CD4-positive, alpha-beta T cell treated with Interleukin-15 for 1 hour (primary cell): ENCODE measurements at places on chromosomes 7 and 10.
A peak's percentile ranks its signal among the peaks of the same experiment; 100 is the strongest.

- no peak for DNase-seq
Observed at GRCh38 chr7:48025624-48026023, 3.3 kb downstream of the SUN3 start.

- no peak for DNase-seq
Observed at GRCh38 chr7:116552602-116553001, 27.8 kb downstream of the CAV1 start.

DNA sequence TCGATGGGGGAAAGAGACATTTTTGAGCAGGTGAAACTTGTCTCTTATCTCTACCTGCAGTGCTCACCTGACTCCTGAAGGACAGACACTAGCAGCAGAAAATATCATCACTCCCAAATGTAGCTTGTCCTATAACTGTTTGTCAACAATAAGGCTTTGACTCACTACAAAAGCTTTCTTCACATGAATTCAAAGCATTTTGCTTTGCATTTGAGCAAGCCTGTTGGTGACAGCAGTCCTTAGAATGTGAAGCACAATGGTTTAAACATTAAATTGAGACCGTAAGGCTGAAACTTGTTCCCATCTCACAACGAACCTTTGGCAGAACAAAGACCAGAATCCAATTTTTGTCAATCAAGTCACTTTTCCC, 30.6 kb upstream of the ZNRF2 start:
- DNase-seq: no peak

DNA sequence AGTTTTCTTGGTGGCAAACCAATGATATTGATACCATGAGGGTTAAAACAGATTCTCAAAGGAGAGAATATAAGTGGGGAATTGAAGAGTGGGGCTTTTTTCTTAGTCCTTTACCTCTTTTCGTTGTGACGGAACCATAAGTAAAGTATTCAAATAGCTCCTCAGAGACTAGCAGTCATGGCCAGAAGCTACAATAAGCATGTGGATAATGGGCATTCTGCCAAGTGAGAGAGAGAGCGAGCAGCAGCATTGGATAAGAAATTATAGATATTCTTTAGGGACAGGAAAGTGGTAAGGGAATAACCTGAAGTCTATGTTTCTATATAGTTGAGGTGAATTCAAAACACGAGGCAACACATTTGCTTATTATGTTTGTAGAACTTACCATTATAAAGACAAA, 235.1 kb downstream of the SEMA3E start:
- DNase-seq: no peak

DNA sequence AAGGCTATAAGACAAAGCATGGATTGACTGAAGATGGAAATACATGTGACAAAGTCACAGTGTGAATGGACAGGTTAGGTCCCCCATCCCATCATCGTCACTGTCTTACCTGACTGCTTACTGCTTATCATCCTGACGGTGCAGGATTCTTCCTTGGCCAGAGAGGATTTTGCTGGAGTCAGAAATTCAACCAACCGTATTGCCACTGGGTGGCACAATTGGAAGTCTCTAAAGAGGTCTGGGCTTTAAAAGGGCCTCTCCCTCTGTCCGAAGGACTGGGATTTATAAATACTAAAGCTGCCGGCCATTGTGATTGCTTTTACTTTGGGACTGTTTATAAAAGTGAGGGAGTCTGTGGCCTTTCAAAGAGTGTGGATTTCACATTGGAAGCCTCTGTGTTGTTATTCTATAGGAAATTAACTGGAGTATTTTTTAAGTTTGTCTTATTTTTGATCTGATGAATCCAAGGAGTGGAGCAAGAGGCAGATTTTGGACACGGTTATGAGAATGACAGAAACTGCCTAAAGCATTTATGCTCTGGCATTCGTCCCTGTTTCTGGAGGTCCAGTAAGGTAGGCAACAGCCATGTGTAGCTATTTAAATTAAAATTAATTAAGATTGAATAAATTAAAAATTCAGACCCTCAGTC, 113.3 kb upstream of the CREB5 start:
- DNase-seq: no peak

DNA sequence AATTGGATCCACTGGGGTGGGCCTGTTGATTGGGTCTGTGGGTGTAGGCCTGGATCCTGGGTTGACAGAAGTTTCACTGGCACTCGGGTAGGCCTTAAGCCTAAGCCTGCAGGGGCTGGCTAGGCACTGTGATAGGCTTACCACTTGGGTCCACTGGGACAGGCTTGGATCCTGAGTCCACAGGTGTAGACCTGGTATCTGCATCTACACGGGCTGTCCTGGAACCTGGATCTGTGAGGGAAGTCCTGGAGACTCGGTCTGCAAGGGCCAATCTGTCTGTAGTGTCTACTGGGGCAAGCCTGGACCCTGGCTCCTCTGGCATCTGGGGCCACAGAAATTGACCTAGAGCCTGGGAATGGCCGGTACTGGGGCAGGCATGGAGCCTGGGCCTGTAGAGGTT, 219.0 kb upstream of the NRG3 start:
- DNase-seq: no peak

DNA sequence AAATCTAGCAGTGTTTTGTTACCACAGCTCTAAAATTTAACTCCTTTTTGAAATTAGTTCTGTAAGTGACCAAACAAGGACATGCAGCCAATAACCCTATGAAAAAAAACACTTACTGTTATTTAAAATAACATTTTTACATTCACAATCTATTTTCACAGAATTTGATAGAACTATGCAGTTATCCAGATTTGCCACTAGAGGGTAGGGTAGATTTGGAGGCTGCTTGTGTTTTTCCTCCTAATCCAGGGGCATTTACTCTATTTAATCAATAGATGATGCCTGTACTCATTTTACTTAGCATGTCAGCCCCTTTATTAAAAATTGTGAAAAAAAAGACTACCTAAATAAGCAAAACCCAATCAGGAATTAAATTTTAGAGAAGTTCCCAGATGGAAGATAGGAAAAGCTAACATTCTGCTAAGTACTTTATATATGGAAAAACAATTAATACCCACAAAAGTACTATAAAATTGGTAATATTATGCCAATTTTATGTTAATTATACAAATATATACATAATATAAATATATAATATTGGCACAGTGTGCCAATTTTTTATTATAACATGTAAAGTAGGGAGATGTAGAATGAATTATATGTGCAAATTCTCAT, 18.1 kb upstream of the LIPK start:
- DNase-seq: no peak

DNA sequence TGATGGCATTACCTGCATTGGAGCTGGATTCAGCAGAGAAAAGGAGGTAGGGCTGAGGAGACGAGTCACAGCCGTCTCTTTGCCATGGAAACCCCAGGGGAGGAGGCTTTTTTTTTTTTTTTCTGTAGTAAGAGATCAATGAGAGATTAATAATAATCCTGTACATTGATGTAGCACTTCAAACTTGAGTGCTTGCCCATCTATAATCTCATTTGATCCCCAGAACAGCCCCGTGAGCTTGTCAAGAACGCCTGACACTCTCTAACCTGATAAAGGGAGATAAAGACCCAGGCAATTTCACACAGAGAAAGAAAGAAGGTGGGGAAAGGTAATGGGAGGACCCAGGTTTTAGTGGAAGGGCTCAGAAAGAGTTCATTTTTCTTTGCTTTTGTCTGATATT, 195.2 kb upstream of the FOXK1 start:
- DNase-seq: no peak

DNA sequence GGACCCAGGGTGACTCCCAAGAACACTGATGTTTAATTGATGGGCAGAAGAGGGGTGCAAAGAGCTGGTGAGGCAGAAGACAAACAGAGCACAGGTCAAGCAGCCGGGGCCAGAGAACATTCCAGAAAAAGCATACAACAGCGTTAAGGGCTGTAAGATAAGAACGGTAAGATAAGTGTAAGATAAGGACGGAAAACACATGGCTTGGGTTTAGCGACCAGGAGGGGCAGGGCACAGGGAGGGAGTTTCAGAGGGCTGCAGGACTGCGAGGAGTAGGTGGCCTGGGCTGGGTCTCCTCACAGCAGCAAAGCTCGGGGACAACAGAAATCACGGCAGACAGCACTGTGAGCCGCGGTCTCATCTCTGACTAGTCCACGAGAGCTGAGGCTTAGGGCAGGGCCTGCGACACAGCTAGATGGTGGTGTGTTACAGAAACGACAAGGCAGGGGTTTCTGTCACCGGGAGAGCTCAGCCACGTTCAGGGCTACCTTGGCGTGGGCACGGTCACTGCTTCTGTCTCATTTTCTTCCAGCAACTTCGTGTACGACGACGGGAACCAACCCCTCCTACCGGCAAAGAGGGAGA, 24.6 kb downstream of the BRI3 start:
- DNase-seq: no peak

- DNase-seq: no peak
Observed at GRCh38 chr10:59018977-59019376, 157.5 kb upstream of the PHYHIPL start.

DNA sequence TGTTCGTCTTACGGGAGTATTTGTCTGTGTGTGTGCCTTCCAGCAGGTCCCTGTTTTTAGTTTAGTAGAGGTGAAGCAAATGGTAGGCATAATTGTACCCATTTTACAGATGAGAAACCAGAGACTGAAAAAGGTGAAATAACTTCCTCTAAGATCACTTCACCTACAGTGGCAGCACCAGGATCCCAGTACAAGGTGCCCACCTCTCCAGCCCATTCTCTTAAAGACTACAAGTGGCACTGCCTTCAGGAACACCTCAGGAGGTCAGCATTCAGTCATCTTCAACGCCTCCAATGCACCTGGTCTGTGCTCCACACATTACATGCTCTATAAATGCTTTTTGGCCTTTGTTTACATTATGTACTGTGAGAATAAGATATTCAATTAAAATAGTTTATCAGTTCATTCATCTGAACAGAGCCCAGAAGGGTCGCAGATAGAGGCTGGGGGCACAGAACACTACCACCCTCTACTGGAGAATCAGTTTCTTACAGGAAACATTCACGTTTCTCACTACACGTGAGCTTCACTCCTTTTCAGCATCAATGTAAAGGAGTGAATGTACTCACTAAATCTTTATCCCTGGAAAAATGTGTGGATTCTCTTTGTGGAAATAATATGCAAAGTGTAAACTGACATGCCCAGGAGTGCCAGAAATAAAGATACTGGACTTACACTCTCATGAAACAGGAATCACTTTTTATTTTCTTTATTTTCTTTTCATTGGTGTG, 45.5 kb upstream of the ABLIM1 start:
- DNase-seq: no peak

- DNase-seq: no peak
Observed at GRCh38 chr7:125390981-125391380, 461.4 kb upstream of the POT1 start.

DNA sequence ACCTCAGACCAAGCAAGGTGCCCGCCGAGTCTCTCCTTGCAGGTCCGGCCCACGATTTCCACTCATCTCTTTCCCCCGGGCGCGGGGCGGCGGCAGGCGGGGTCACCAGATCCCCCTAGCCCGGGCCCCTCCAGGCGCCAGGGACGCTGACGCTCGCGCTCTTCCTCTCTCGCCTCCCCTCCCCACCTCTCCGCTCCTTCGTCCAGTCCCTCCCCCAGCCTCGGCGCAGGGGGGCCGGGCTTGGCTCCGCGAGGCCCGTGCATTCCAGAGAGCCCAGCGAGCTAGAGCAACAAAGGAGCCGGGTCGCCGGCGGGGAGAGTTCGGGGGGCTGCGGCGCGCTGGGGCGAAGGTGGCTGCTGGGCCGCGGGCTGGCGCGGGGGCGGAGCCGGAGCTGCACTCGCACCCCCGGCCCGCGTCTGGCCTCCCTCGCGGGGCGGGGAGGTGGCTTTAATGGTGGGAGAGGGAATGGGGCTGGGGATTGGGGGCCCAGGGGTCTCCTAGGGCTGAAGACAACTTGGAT, at the start of gene SMO:
Gene SMO (plus strand): TSS at position 262 of the 520 bp plus-strand sequence. CDS start 519 bp downstream, outside the sequence.
- DNase-seq: no peak

DNA sequence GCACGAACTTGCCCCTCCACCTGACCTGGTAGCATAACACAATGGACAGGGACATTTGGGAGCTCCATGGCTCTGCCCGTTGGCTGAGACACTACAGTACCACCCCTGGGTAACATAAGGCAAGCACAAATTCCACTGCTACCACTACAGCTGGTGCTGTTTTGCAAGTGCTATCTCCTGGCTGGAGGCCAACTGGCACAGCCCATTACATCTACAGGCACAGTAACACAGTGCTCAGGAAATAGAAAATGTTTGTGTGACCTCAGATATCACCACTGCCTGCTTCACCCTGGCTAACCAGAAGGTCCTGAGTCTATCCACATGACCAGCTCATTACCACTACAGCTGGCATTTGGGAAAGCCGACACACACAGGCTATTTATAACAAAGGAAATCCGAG, 631.1 kb upstream of the MBL2 start:
- DNase-seq: no peak

DNA sequence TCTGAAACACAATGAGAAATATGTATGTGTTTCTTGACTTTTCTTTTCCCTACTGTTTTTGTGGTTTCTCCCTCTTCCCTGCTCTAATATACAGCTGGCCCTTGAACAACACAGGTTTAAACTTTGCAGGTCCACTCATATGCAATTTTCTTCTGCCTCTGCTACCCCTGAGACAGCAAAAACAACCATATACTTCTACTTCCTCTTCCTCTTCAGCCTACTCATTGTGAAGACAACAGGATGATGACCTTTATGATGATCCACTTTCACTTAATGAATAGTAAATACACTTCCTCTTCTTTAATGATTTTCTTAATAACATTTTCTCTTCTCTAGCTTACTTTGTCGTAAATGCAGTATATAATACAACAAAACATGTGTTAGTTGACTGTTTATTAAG, 35.0 kb upstream of the DGKB start:
- no peak for DNase-seq

GRCh38 chr7:138563808-138564207, 103.7 kb downstream of the TRIM24 start:
- DNase-seq: no peak

- DNase-seq: no peak
Observed at GRCh38 chr10:89710753-89711152, 9.4 kb downstream of the KIF20B start.

DNA sequence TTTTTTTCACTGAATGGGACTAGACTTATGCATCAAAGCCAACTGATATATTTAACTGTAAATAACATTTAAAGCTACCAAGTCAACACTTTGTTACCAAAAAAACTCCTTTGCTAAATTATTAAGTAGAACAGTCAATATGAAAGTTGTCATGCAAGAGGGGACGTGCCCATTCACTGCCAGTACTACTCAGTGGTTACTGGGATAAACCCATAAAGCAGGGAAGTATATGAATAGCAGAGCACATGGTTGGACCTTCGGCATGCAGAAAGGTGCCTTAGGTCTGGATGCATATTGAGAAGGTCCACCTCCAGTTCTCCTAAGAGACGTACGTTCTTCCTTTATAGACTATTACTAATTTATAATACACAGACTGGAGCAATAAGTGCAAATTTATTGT, 120.1 kb downstream of the SVOPL start:
- no peak for DNase-seq

GRCh38 chr7:937856-938484, 16.5 kb downstream of the ADAP1 start:
- DNase-seq: peak; percentile 1

DNA sequence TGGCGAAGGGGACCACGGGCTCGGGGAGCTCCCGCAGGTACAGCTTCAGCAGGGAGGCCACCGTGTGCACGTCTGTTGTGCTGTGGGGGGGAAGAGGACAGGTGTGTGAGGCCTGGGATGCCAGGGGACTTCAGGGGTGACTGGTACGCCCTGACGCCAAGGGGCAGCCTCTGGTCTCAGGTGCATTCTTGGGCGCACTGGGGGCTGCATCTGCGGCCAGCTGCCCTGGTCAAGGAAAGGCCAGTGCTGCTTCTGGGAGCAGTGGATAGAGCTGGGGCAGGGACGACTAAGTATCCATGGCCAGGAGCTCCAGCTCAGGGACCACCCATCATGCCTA, 148.5 kb downstream of the MAPK8 start:
- DNase-seq: no peak
